Osteocyte (in vitro differentiated cells): ENCODE measurements at places on chromosomes 4 and X. TPM values are rescaled to one million over a fixed set of nuclear protein-coding genes. Genes with fewer than 3 reads are reported as not detected.

TNIP3 gene
- not detected in 2 replicates for total RNA-seq

HELT gene
- not detected in 2 replicates for total RNA-seq

NDNF gene
- 0.24 TPM in 1 of 2 replicates, not detected in the other for total RNA-seq

FAM90A26 gene
- total RNA-seq, result not detected in 2 replicates

HMGN5 gene
- 1.6 and 2.7 TPM in 2 replicates for total RNA-seq

TTC29 gene
- total RNA-seq, result 0.16 and 0.37 TPM in 2 replicates

TEX13D gene
- not detected in 2 replicates for total RNA-seq

L1CAM gene
- total RNA-seq, result 13.0 and 16.6 TPM in 2 replicates

GJB1 gene
- not detected in 2 replicates for total RNA-seq
